ENCODE measurements at places on chromosomes 1 and 21. TPM values are rescaled to one million over a fixed set of nuclear protein-coding genes. Genes with fewer than 3 reads are reported as not detected.

DNA sequence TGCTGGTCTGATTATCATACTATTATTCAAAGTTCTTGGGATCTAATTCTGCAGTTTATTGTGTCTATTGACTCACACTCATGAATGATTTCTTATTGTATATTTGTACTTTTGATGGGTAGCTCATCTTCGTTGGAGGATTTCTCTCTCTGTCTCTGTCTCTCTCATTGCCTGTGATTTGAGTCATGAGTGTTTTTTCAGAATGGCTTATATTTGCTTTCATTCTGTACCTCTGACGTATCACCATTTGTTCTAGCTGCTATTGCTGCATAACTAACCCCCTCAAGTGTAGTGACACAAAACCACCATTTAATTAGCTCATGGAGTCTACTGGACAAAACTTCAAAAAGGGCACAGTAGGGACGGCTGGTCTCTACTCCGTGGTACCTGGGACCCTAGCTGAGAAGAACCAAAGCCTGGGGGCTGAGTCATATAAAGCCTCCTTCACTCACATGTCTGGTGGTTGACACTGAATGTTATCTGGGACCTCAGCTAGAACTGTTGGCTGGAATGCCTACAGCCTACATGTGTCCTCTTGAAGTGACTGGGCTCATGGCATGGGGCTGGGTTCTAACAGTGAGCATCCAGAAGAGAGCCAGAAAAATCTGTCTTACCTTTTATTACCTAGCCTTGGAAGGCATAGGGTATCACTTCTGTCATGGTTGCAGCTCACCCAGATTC is 44.2 kb downstream of the TBX19 start:
- DNase-seq: no peak

GRCh38 chr1:220843481-220844011 is 35.7 kb upstream of the HLX start:
- no peak for DNase-seq

GRCh38 chr1:16905110-16905867 is 9.5 kb downstream of the RNU1-2 start:
- no peak for DNase-seq

The BMP8B gene
- total RNA-seq: 0.81 TPM
